ENCODE measurements at places on chromosomes 6 and 20.

- DNase-seq, result no peak
Measured at GRCh38 chr20:12605751-12606150, 403.0 kb upstream of the SPTLC3 start.

GRCh38 chr6:79202556-79202955 lies 31.9 kb downstream of the HMGN3 start:
- DNase-seq, result no peak

- no peak for DNase-seq
Measured at GRCh38 chr6:87925373-87926060, 122.1 kb upstream of the SPACA1 start.

GRCh38 chr6:16355238-16355637 lies 116.9 kb downstream of the GMPR start:
- no peak for DNase-seq

- DNase-seq, result no peak
Measured at GRCh38 chr6:146884728-146885127, 286.0 kb downstream of the ADGB start.

GRCh38 chr6:39085129-39085797 lies 29.7 kb downstream of the SAYSD1 start:
- DNase-seq, result no peak

- no peak for DNase-seq
Measured at GRCh38 chr6:144675231-144675861, 390.2 kb downstream of the UTRN start.

DNA sequence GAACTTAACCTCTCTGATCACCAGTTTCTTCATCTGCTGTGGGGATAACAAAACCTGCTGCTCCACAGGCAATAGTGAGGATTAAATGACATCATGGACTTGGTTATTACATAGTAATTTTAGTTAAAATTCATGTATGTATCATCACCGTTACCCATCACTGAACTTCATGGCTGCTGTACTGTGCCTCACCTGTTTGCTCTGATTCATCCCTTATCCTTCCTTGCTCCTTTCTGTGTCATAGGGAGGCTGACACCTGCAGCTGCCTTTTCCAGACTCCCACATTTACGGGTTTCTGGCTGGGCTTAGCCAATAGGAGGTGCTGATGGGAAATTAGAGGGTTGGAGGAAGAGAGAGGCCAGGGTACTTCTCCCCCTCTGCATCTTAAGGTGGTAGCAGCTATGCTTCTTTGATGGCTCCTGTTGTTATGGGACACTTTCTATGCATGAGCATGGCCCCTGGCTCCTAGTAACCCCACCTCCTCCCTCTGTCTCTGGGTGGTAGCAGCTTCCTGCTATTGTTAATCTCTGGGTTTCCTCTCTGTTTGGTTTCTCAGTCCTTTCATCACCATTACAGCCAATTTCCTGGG lies 332.1 kb downstream of the DHX35 start:
- no peak for DNase-seq

GRCh38 chr6:14974372-14974771 lies 271.5 kb upstream of the JARID2 start:
- no peak for DNase-seq

DNA sequence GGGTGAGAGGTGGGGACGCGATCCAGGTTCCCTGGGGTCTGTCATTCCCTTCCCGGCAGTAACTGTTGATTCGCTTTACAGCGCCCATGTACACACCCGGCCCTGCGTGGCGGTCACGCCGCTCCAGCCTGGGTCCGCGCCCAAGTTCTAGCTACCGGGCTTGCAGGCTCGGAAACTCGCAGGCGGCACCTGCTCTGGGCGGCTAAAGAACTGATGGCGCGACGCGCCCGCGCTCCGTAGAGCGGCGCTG lies 1.4 kb upstream of the POU3F2 start:
- DNase-seq, result no peak

DNA sequence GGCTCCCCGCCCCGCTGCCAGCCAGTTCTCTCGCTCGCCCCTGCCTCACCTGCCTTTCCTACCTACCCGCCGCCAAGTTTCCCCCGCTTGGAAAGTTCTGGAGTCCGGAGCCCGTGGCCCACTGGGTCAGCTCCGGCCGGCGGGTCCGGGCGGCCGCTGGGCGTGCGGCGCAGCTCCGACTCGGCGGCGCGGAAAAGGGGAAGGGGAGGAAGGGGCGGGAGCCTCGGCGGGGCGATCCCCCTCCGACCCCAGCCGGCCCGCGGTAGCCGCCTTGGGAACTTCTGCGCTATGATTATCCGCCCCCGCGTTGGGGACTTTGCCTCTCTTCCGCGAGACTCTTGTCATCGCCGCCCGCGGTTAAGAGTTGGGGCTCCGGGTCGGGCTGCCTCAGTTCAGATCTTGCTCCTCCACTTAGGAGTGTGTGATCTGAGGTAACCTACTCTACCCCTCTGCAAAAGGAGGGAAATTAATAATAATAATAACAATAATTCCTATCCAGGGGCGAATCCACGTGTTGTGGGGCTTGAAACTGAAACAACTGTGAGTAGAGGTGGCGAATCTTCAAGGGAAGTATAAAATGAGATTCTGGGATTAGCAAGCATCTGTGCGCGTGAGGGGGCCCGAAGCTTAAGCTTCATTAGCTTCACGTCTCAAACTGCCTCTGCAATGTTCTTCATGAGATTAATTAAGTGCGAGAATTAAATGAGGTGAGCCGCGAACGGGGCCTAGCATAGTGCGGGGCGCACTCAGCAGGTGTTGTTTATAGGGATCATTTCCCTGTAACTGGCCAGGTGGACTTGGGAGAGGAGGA lies 30.8 kb downstream of the SF3B5 start:
- DNase-seq, result peak; percentile 16

- DNase-seq, result no peak
Measured at GRCh38 chr20:9019833-9020232, 49.1 kb upstream of the PLCB4 start.

GRCh38 chr6:2158596-2159271 lies 86.7 kb downstream of the GMDS start:
- DNase-seq, result no peak

GRCh38 chr6:11386323-11386722 lies 151.2 kb upstream of the TMEM170B start:
- DNase-seq, result no peak

- DNase-seq, result no peak
Measured at GRCh38 chr20:2316847-2317495, 21.2 kb downstream of the TGM3 start.

- no peak for DNase-seq
Measured at GRCh38 chr20:44728801-44729443, 13.8 kb downstream of the CCN5 start.

DNA sequence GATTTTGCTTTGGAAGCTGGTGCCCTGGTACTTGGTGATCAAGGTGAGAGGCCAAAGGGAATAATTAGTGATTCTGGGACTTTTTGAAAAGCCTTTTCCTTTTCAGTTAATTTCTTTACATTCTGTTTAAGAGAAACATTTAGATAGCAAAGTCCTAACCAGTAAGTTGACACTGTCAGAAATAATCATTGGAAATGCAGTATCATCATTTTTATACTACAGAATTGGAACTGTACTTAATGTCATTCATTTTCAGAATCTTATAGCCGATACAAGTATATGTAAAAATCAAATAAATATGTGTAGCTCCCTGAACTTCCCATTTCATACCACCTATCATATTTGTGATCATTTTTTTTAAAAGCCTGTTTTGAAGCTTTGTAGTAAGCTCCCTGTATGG lies 27.5 kb downstream of the MCM8 start:
- no peak for DNase-seq

DNA sequence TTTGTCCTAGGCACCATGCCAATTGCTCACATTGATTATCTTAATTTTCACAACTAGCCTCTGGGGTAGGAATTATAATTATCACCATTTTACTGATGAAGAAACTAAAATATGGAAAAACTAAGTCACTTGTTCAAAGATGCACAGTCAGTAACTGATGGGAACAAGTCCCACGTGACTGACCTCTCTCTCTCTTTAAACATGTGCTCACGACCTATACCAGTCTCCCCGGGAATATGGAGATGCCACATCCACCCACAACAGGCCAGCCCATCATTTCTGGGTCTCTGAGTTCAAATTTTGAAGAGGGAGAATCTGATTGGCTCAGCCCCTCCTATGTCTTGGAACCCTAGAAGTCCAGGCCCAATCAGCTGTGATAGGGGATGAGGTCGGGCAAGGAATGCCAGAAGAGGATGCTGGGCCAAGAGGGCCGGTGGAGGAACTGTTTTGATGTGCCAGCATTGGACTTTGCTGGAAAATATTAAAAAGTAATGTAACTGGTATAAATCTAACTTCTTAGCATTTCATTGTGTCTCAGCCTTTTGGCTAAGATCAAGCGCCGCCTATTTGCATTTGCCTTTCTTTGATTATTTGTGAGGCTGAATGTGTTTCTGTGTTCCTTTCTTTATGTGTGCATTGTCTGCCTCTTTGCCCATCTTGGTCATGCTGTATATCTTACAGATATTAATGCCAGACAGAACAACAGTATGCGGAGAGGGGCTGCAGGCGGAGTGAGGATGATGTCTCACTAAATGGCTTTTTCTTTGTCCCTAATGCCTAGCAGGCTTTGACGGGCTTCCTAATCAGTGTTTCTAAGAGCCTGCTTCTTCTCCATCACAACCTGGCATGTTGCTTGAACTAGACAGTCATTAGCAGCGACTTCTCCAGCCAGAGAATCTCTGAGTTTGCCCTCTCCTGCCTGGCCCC lies 126.6 kb downstream of the VEGFA start:
- DNase-seq, result no peak

DNA sequence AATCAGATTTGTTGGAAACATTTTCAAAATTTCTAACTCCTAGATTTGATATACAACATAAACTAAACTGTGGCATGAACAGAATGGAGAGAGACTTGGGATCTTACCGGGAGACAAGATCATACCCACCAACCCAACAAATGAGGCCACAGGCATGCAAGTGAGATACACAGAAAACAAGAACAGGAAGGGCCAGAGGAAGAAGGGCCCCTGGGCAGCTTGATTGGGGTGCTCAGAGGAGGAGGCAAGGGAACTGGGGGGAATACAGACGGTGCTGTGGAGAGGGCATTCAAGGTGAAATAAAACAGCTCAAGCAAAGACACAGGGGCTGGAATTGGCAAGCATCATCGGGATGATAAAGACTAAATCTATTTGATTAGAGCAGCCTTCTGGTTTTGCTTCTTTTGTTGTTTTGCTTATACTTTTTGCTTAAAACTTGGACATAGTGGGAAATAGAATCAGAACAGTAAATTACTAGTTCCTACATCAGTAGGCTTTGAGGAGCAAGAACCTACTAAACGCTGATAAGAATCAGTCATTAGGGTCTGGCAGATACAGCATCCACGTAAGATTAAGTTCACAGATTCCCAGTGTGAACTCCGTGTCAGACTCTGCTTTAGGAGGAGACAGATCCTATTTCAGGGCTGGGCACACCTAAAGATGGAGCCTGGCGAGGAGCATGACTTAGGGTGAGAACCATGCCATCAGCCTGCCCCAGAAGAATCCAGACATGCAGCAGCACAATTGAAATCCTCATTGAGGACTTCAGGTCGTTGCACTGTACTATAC lies 3.5 kb upstream of the RAMACL start:
- no peak for DNase-seq

- no peak for DNase-seq
Measured at GRCh38 chr6:53161481-53162009, 12.9 kb upstream of the GCM1 start.

GRCh38 chr20:62980380-62980960 lies 26.3 kb downstream of the BHLHE23 start:
- DNase-seq, result no peak

GRCh38 chr6:16676376-16676775 lies 84.9 kb downstream of the ATXN1 start:
- DNase-seq, result no peak

DNA sequence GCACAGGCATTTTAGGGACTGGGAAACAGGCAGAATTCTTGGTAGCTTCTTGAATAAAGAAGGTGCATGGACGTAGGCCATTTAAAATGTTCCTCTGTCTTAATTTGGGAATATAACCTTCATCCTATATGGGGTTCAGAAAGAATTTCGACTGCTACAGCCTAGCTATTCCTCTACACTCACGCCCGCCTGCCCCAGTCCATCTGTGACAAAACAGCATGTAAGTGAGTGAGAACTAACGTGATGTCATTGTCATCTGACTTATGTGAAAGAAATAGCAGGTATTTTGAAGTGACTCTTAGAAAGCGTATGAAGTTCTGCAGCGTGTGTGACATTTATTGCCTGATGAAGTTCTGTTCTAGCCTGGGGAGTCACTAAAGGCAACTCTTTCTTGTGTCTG lies 52.2 kb upstream of the SLC22A1 start:
- no peak for DNase-seq

DNA sequence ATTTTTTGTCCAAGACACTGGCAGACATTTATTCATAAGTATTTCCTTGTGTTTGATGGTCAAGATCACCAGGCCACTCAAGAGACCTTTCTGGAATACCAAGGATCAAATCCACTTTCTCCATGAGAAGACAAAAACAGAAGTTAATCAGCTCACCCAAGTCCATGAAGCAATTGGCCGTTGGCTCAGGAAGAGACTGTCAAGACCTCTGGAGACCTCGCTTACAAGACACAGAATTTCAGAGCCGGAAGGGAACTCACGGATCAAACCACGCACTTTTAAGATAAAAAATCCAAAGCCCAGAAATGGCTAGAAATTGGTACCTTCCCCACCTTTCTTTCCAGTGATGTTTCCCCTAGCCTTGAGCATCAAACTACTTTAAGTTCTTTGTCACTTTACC lies 3.3 kb downstream of the TRERF1 start:
- no peak for DNase-seq

DNA sequence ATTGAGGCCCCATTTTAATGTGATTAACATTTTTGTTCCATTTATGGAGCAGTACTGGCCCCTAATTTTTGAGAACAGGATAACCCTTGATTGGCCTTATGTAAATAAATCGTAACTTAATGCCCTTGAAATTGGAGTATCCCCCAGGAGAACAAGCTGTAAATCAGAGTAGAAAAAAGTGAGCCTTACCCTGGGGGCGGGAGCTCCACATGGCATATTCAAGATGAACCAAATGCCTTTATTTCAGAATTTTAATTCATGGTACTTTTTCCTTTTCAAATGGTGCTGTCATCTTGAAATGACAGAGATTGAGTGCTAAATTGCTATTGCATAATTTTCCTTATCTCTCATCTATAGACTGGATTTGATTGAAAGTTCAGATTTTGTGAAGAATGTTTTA lies 809.5 kb upstream of the FLRT3 start:
- no peak for DNase-seq

DNA sequence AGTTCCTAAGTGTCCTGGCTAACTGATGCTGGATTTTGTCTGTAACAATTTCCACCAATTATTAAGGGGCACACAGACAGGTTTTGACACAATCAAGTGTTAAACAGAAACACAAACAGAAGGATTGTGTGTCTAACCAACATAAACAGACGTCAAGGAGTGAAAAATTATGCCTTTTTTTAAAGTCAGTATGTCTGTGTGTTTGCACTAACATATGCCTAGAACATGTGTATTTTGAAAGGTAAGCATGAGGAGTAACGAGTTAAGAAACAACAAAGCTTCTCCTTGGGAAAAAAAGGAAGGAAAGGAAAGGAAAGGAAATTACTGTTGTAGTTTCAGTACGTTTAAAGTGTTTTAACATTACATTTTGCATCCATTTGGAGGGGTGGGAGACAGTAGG lies 466.3 kb upstream of the ID4 start:
- DNase-seq, result no peak
